ENCODE measurements at places on chromosomes 3 and 15. TPM values are rescaled to one million over a fixed set of nuclear protein-coding genes. Genes with fewer than 3 reads are reported as not detected.

DNA sequence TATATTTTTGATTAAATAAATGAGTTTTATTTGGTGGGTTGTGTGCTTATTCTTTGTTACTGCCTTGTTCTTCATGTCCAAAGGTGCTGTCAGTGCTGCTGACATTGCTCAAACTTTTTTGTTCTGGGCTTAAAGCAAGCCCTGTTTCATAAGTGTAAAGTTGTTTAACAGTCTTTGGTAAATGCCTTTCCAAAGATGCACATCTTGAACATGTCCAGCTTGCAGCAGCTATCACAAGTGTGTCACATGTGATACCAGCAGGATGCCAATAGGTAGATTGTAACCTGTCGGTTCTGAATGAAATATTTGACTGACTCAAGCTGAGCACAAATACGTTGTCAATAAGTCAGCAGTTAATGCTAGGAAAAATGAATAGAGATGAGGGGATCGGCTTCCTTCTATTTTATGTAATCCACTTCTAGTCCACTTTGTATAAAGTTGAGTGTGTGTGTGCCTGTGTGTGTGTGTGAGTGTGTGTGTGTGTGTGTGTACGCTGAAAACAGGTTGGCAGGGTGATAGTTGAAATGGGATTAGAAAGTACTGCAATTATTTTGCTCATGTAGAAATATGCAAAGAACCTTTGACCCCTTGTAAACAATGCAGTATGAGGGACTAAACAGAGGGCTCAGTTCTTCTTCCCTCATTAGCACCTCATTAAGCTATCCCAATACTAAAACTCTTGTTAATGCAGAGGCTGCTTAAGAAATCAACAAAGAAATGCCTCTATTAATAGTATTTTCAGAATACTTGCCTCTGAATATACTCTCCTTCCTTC is 986.5 kb downstream of the TUSC7 start:
- no peak for DNase-seq

Gene SAMMSON
- not detected for total RNA-seq

DNA sequence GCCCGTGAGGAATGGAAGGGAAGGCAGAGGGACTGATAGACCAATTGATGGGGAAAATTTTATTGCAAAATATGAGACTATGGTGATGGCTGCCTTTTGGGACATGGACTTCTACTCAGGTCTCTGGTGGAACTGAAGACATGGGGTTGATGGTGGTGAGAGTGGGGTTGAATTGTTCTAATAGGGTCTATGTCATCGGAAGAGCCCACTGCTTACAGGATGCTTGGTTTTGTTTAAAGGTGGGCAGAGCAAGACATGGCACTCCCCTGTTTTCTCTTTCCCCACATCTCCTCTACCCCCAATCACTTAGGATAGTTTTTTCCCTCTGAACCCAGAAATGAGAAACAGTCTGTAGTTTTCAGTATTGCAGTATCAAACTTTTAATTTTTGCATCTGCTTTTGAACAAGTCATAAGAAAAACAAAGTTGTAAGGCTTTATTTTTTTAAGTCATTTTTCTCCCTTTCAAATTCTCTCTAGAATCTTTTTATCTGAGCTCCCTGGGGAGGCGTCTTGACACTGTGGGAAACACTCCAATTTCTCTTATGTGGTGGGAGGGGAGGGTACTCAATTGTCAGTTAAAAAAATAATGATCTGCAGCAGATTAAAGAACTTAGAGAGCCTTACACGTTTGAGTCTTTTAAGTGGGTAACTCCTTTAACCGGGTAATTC is 276.2 kb upstream of the TBC1D5 start:
- no peak for DNase-seq

DNA sequence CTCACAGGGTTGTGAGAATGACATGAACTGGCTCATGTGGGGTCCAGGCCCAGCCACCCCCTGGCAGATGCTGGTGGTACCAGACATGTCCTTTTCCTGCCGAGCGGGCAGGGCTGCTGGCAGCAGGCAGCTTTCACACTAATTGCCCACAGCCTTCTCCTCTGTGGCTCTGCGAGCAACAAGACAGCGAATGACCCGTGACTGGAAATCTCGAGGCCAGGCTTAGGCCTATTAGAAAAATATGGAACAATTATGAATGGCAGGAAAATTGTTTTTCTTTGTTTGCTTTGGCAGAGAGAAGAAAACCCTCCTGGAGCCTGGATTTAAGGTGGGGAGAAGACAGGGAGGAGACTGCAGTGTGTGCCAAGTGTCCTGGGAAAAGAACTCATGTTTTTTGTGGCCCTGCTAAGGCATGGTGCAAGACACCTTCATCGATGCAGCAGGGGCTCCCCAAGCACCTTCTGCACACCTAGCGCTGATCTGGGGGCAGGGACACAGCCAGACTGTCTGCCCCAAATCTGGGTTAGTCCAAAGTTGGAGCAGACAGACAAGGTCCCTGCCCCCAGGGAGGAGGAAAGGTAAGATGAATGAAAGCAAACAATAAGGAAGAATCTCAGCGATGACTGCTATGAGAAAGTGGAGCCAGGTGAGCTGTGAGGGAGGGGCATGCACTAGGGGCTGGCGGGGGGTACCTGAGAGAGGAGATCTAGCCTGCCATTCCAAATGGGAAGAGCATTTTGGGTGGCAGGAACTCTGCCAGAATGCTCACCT is 193.8 kb upstream of the TLE3 start:
- DNase-seq, result no peak

- DNase-seq, result no peak
These were observed 49.1 kb downstream of the PLS1 start for GRCh38 chr3:142645236-142645793.

DNA sequence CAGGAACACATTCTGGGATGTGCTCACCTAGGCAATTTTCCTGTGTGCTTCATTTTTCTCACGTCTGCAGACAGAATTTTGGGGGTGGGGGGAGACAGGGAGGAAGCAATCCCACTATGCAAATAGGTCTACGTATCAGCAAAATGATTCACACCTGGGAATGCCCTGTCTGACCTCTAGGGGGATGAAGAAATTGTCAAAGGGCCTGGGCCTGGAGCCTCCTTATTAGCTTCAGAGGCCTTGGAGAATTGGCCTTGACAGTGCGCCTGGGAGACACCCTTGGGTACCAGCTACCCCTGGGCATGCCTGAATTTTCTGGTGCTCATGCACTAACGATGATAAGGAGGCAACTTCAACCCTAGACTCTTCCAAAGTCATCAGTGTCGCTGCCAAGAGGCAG is 207.5 kb downstream of the CADPS start:
- no peak for DNase-seq

DNA sequence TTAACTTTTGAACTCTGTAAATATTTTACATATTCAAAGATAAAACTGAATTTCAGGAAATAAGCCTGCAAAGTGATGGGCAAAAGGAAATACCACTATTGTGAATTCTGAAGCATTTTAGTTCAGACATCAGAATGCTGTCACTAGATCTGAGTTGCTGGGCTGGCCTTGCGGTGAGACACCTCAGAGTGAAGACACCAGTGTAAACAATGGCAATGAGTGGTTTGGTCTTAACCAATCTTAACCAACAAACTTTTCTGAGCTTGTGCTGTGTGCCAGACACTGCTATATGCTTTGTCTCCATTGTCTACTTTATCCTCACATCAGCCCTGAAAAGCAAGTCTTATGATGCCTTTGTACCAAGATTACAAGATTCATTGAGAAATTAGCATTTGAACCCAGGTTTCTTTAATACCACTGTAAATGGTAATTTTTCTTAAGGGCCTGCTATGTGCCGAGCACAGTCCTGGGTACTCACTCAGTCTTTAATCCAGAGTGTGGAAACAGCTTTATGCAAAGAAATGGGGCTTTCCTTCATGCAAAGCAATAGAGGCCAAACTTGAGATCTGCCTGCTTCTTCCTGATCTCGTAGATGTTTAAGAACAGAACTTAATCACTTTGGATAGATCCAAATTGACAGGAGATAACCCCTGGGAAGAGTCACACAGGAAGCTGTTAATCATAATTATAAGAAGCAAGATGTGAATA is 55.0 kb downstream of the TMEM39A start:
- DNase-seq, result no peak

DNA sequence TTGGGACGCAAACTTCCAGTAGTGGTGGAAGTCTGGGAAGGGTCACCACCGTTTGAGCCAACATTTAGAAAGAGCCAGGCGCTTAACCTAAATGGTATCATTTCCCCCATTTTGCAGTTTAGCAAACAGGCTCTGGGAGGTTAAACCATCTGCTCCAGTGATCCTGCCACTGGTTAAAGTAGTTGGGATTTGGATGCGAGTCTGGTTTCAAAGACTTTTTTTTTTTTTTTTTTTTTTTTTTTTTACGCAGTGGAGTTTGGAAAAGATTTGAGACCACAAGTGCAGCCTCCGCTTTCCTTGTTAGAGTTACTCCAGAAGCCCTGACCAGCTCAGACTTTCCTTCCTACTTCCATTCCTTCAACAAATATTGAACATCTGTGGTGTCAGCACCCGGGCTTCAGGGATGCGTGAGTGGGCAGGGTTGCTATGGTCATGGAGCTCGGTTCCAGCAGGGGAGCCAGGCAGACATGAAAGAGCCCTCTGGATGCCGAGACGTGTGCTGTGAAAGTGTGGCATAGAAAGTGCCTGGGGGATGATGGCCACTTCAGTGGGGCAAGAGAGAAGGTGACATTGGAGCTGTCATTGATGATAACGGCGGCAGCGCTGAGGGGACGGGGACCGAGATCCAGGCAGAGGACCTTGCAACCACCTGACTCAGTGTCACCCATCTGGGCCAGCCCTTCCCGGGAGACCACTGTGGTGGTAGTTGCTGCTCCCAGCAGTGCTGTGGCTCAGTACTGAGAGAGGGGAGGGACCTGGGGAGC is 1.1 kb upstream of the RNU6-1 start:
- DNase-seq, result peak; percentile 37

GRCh38 chr15:67107014-67107812 is 41.8 kb downstream of the SMAD3 start:
- no peak for DNase-seq

DNA sequence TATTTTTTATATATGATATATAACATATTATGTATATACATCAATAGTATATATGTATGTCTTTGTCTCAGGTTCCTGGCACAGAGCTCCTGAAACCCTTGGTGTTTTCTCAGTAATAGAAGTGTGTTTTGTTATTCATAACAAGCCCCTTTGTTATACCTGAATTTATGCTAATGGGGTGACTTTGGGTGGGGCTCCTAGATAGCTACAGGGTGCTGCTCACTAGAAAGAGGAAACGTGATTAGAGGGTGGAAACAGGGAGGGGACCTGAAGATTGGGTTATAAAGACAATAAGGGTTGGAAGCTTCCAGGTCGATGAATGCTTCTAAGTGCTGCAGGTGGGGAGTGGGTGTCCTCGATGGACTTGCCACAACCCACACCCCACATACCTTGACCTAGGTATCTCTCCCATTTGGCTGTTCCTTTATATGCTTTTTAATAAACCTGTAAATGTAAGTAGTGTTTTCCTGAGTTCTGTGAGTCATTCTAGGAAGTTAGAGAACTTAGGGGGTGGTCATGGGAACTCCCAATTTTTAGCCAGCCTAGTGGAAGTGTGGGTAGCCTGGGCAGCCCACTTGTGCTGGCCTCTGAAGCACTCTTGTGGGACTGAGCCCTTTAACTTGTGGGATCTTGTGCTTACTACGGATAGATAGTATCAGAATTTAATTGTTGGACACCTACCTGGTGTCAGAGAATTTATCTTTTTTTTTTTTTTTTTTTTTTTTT is 36.9 kb upstream of the C15orf39 start:
- DNase-seq, result no peak

GRCh38 chr3:128910006-128910405 is 30.6 kb downstream of the ACAD9 start:
- no peak for DNase-seq

Gene USP8
- total RNA-seq, result 42.8 TPM

- DNase-seq, result no peak
These were observed 14.9 kb downstream of the PLEKHO2 start for GRCh38 chr15:64856429-64857145.

Gene SCN11A
- 0.08 TPM for total RNA-seq

GRCh38 chr3:134822090-134822489 is 27.0 kb downstream of the EPHB1 start:
- DNase-seq, result no peak

DNA sequence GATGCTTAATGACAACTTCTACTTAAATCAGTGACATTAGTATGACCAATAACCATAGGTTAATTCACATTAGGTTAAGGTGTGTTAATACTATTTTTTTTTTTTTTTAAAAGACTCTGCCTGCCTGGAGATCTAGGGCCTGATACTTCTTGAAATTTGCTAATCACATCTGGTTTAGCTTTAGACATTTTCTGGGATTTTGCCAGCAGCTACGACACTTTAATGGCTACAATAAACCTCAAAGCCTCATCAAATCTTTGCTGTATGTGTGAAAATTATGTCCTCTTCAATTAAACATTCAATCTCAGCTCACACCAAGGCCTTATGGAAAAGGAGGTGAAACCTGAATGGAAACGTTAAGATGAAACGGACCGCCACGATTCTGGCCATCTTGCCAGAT is 167.9 kb downstream of the GREM1 start:
- DNase-seq, result no peak

Gene MITF
- total RNA-seq, result 2.9 TPM

Gene GRK7
- total RNA-seq, result not detected

- no peak for DNase-seq
These were observed 97.2 kb upstream of the MB21D2 start for GRCh38 chr3:193014902-193015301.

DNA sequence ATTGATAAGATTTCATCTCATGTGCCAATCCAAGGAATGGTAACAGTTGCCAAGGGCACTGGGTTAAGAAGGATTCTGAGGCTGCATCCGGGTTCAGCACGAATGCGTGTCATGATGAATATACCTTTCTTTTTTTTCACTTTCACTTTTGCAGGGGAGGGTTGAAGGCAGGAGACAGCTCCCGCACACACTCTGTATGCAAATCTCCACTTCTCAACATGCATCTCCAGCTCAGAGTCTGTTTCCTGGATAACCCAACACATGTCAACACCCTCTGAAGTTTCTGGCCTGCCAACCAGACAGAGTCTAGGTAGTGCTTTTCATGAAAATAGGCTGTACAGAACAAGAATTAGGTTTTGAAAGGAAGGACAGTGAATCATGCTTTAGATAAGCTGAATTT is 21.6 kb downstream of the B4GALT4 start:
- no peak for DNase-seq

DNA sequence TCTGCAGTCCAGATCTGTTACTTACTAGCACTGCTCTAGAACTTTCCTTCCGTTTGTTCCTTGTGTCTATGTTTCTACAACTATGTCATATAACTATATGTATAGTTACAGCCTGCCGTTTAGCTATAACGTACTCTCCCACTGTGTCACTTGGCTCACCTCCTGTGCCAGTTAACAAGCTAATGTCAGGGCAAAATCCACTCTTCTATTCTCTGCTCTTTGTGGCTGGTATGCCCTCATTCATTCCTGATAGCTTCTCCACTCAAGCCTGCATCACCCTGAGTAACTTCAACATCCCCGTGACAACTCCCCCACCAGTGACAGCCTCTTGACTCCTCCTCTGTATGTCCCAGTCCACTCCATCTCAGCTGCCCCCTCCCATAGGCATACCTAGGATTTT is 229.2 kb downstream of the TJP1 start:
- no peak for DNase-seq

DNA sequence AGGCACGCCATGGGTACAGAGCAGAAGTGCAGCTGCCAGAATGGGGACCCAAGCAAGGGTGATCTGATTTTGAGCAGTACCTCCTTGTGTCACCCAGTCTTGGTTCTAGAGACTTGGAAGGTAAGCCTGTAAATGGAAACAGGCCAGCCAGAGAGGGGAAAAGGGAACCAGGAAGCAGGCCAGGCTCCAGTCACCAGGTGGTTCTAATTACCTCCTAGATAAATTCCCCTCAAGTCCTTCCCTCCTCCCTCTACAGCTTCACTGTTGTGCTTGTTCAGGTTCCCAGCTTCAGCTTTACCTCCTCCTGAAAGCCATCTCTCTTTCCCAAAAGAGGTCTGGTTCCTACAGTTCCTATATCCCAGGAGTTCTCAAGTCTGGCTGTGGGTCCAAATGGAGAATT is 58.8 kb upstream of the SLC7A14 start:
- no peak for DNase-seq

Gene PPP2R3A
- 1.7 TPM for total RNA-seq

All from liver (tissue), 10 donors.